ENCODE measurements at places on chromosomes 5 and 9. TPM values are rescaled to one million over a fixed set of nuclear protein-coding genes. Genes with fewer than 3 reads are reported as not detected.
A peak's percentile ranks its signal among the peaks of the same experiment; 100 is the strongest.

DNA sequence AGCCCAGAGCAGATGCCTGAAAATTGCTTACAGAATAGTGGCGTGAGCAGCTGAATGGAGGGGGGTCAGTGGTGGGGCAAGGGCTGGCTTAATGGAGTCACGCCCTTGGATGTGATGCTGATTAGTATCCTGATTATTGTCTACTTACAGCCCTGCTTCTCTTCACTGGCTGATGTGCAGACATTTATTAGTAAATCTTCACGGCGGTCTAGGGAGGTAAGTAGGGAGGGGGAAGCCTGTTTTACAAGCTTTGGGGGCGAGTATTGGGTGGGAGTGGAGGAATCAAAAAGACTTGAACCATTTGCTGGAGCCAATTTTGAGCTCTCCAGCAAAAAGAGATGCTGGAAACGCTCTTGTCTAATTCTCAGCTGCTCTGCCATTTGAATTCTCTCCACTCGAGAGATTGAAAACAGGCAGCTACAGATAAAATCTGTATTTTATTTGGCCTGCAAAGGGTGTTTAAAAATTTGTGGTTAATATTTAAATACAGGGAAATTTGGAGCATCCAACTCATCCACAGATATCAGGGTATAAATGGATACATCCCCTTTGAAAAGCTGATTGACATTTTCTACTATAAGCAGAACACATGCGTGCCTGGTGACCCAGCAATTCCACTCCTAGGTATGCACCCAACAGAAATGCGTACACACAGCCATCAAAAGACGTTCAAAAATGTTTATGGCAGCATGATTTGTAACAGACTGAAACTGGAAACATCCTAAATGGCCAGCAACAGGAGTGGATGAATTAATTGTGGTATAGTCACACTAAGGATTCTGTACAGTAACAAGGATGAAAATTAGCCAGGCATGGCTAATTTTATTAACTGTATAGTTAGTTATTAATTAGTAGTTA lies 19.5 kb upstream of the ALDH1B1 start:
- no peaks in the 10 kb centered on the region for H3K36me3 ChIP-seq
- peak; percentile 44 for DNase-seq
- no peak overlapping the region for H3K4me3 ChIP-seq
- H3K27me3 ChIP-seq, result no peaks in the 10 kb centered on the region
- no peak overlapping the region for H3K27ac ChIP-seq
- H3K4me1 ChIP-seq, result peaks cover 5% of the 10 kb centered on the region

- H3K4me1 ChIP-seq, result no peaks in the 10 kb centered on the region
- no peak overlapping the region for H3K4me3 ChIP-seq
- H3K27me3 ChIP-seq, result no peaks in the 10 kb centered on the region
- H3K36me3 ChIP-seq, result no peaks in the 10 kb centered on the region
- DNase-seq, result no peak
Measured at GRCh38 chr5:125023673-125024072, 277.2 kb upstream of the ZNF608 start.

DNA sequence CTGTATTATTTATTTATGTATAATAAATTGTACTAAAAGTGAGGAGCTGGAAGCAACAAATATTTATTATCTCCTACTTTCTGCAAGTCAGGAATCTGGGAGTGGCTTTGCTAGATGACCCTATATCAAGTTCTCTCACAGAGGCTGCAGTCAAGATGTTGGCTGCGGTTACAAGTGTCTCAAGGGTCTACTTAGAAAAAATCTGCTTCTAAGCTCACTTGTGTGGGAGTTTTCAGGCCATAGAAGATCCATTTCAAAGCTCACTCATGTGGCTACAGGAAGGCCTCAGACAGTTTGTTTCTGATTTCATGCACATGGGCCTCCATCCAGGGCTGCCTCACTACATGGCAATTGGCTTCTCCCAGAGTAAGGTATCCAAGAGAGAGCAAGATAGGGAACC lies 551.1 kb downstream of the CAAP1 start:
- H3K4me3 ChIP-seq, result no peak overlapping the region
- no peaks in the 10 kb centered on the region for H3K27me3 ChIP-seq
- DNase-seq, result peak; percentile 84
- H3K4me1 ChIP-seq, result peaks cover 2% of the 10 kb centered on the region
- H3K36me3 ChIP-seq, result no peaks in the 10 kb centered on the region

DNA sequence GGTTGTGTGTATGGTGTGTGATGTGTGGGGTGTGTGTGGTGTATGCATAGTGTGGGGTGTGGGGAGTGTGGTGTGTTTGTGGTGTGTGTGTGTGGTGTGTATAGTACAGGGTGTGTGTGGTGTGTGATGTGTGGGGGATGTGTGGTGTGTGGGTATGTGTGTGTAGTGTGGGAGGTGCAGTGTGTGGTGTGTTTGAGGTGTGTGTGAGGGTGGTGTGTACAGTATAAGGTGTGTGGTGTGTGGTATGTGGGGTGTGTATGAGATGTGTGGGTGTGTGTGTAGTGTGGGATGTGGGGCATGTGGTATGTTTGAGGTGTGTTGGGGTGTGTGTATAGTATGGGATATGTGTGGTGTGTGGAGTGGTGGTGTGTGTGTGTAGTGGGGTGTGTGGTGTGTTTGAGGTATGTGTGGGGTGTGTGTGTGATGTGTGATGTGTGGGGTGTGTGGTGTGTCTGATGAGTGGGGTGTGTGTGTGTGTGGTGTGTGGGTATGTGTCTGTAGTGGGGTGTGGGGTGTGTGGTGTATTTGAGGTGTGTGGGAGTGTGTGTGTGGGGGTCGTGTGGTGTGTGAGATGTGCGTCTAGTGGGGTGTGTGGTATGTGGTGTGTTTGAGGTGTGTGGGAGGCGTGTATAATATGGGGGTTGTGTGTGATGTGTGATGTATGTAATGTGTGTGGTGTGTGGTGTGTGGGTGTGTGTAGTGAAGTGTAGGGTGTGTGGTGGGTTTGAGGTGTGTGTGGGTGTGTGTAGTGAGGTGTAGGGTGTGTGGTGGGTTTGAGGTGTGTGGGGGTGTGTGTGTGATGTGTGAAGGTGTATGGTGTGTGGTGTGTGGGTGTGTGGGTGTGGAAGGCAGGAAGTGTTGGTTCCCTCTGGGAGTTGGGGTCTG lies 8.6 kb downstream of the ECSCR start:
- no peak overlapping the region for H3K4me3 ChIP-seq
- H3K4me1 ChIP-seq, result no peaks in the 10 kb centered on the region
- no peak for DNase-seq
- no peak overlapping the region for H3K27ac ChIP-seq
- no peaks in the 10 kb centered on the region for H3K36me3 ChIP-seq
- no peaks in the 10 kb centered on the region for H3K27me3 ChIP-seq

DNA sequence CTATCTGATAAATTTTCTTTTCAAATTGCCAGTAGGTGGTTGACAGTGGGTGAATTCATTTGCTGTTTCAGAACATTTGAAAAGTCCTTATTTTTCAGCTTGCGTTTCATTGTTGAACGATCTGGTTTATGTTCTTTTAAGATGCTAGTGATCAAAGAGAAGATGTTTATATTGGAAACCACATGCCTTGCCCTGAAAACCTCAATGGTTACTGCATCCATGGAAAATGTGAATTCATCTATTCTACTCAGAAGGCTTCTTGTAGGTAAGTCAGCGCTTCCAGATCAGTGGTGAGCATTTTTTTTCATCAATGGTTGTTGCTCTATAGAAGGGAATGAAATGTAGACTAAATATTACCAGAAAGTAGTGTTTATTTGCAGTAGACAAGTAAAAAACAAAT lies 16.6 kb upstream of the CAVIN4 start:
- no peak overlapping the region for H3K27ac ChIP-seq
- H3K4me3 ChIP-seq, result no peak overlapping the region
- H3K27me3 ChIP-seq, result no peaks in the 10 kb centered on the region
- no peaks in the 10 kb centered on the region for H3K4me1 ChIP-seq
- DNase-seq, result no peak

DNA sequence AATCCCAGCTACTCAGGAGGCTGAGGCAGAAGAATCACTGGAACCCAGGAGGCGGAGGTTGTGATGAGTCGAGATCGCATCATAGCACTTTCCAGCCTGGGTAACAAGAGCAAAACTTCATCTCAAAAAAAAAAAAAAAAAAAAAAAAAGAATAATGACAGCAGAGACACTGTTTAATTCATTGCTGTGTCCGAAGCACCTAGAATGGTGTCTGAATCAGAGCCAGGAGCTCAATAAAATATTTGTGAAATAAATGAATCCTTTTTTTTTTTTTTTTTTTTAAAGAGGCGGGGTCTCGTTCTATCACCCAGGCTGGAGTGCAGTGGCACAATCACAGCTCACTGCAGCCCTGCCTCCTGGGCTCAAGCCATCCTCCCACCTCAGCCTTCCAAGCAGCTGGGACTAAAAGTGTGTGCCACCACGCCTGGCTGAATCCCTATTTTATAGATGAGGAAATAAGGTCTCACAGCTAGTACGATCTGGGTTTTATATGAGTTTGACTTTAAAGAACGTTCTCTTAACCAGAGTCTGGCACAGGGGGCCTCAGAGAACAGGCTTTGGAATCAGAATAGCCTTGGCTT lies 47.8 kb downstream of the THOC3 start:
- no peak overlapping the region for H3K27ac ChIP-seq
- DNase-seq, result no peak
- no peaks in the 10 kb centered on the region for H3K4me1 ChIP-seq
- H3K27me3 ChIP-seq, result no peaks in the 10 kb centered on the region
- H3K36me3 ChIP-seq, result no peaks in the 10 kb centered on the region

- no peaks in the 10 kb centered on the region for H3K4me1 ChIP-seq
- peaks cover 92% of the 10 kb centered on the region for H3K36me3 ChIP-seq
- peak overlapping the region; percentile 13 for H3K27ac ChIP-seq
- H3K27me3 ChIP-seq, result no peaks in the 10 kb centered on the region
- no peak overlapping the region for H3K4me3 ChIP-seq
- peak; percentile 70 for DNase-seq
Measured at GRCh38 chr9:134835448-134835847, 45.2 kb upstream of the FCN2 start.

DNA sequence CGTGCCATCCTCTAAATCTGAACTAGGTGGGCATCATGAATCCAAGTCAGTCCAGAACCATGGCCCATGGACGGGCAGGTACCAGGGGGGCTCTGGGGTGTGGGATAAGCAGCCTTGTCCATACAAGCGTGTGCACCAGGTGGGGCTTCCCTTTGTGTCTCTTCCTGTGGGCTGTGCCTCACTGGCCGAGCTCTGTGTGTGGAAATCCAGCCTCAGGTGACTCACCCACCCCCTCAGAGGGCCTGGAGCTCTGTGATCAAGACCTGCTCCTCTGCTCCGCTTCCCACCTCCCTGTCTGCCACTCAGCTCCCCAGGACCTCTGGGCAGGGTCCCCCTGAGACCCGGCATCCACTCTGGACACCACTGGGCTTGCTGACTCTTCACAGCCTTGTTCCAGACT lies 33.0 kb downstream of the GADD45G start:
- no peak for DNase-seq
- peaks cover 62% of the 10 kb centered on the region for H3K4me1 ChIP-seq
- no peak overlapping the region for H3K4me3 ChIP-seq
- H3K36me3 ChIP-seq, result no peaks in the 10 kb centered on the region
- peaks cover 9% of the 10 kb centered on the region for H3K27me3 ChIP-seq

GRCh38 chr5:17182494-17182893 lies 34.9 kb upstream of the BASP1 start:
- DNase-seq, result no peak
- H3K27ac ChIP-seq, result no peak overlapping the region
- H3K4me3 ChIP-seq, result no peak overlapping the region
- peaks cover 8% of the 10 kb centered on the region for H3K4me1 ChIP-seq

GRCh38 chr5:57366744-57367143 lies 115.9 kb downstream of the ACTBL2 start:
- no peak overlapping the region for H3K4me3 ChIP-seq
- DNase-seq, result no peak
- H3K4me1 ChIP-seq, result peaks cover 2% of the 10 kb centered on the region
- H3K27me3 ChIP-seq, result no peaks in the 10 kb centered on the region

DNA sequence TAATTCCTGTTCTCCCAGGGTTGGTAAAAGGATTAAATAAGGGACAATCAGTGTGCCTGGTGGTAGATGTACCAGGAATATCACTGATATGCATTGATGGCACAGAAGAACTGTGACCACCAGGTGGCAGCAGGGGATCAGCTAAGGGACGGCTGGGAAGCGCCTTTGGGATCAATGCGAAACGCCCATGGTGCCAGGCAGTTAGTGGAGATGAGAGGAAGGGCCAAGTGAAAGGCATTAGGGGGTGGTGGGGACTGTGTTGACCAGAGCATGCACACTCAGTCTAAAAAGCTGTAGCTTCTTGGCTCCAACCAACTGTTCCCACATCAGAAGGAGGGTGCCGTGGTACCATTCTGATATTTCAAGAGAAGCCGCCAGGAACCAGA lies 55.6 kb downstream of the ARHGEF37 start:
- H3K4me3 ChIP-seq, result no peak overlapping the region
- no peaks in the 10 kb centered on the region for H3K27me3 ChIP-seq
- DNase-seq, result peak; percentile 76
- no peaks in the 10 kb centered on the region for H3K36me3 ChIP-seq
- no peak overlapping the region for H3K27ac ChIP-seq

DNA sequence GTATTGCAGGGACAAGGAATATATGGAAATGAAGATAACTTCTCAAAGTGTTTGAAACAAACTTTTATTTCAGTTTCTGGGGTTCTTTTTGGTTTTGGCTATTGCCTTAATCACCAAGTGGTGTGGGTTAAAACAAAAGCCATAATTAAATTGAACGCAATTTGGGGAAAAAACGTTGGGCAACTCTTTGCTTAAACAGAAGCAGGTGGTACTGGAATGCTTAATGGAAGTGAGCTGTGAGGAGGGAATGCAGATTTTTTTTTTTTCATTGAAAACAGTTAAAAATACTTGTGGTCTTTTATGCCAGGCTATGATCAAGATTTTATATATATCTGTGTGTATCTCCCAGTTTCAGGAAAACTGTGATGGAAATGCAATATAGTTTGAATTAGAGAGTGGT lies 195.7 kb upstream of the TUT7 start:
- no peak for DNase-seq
- H3K27me3 ChIP-seq, result no peaks in the 10 kb centered on the region
- H3K4me3 ChIP-seq, result no peak overlapping the region
- H3K27ac ChIP-seq, result peak overlapping the region; percentile 78

GRCh38 chr9:84917366-84918070 lies 248.0 kb downstream of the NTRK2 start:
- no peaks in the 10 kb centered on the region for H3K36me3 ChIP-seq
- peaks cover 2% of the 10 kb centered on the region for H3K27me3 ChIP-seq
- peak; percentile 31 for DNase-seq
- H3K4me1 ChIP-seq, result peaks cover 2% of the 10 kb centered on the region
- no peak overlapping the region for H3K27ac ChIP-seq

Gene SPINK6
- not detected for total RNA-seq

Gene FSTL4
- 1.3 TPM for total RNA-seq

Gene HCN1
- 1.3 TPM for total RNA-seq

Gene WNT8A
- not detected for total RNA-seq

Gene SLC36A3
- total RNA-seq, result not detected
